ENCODE measurements at places on chromosomes 5 and 9. TPM values are rescaled to one million over a fixed set of nuclear protein-coding genes. Genes with fewer than 3 reads are reported as not detected.

The MYOZ3 gene
- total RNA-seq: 1.8 TPM

The IFNA7 gene
- not detected for total RNA-seq

The PRXL2C gene
- 11.4 TPM for total RNA-seq

The CD274 gene
- total RNA-seq: 2.9 TPM

The NUTM2F gene
- not detected for total RNA-seq

The SLC6A19 gene
- total RNA-seq: not detected
